ENCODE measurements at places on chromosomes 4 and X.

GRCh38 chrX:117803463-117803862 is 313.1 kb downstream of the KLHL13 start:
- DNase-seq = no peak

DNA sequence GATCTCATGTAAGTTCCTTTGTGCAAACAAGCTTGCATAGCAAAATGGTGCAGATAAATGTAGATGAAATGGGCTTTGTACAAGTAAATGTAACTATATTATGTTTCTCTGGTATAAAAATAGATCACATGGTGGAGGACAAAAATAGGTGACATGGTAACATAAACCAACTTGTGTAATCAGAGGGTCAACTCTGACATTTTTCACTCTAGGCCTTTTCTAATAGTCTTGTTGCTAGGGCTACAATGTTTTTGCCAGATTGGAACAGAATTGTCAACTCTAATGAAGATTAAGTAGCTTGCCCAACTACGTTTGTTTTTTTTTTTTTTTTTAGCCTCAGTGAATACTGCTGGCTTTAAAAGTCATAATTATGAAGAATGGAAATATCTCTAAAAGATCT is 11.5 kb downstream of the MAD2L1 start:
- no peak for DNase-seq

GRCh38 chrX:9829308-9830267 is 43.4 kb downstream of the SHROOM2 start:
- no peak for DNase-seq

DNA sequence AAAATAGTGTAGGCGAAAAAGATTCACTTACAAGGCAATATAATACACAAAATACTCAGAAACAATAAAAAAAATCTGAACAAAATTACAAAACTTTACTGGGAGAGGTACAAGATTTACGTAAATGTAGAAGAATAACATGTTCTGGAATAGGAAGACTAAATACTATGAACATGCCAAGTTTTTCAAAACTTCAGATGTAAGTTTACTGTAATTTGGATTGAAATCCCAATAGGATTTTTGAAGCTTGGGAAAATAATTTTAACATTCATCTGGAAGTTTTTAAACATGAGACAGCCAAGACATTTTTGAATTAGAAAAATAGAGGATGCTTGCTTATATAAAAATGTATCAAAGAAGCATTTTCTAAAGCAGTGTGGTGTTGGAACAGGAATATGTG is 30.5 kb upstream of the CT83 start:
- DNase-seq = no peak

DNA sequence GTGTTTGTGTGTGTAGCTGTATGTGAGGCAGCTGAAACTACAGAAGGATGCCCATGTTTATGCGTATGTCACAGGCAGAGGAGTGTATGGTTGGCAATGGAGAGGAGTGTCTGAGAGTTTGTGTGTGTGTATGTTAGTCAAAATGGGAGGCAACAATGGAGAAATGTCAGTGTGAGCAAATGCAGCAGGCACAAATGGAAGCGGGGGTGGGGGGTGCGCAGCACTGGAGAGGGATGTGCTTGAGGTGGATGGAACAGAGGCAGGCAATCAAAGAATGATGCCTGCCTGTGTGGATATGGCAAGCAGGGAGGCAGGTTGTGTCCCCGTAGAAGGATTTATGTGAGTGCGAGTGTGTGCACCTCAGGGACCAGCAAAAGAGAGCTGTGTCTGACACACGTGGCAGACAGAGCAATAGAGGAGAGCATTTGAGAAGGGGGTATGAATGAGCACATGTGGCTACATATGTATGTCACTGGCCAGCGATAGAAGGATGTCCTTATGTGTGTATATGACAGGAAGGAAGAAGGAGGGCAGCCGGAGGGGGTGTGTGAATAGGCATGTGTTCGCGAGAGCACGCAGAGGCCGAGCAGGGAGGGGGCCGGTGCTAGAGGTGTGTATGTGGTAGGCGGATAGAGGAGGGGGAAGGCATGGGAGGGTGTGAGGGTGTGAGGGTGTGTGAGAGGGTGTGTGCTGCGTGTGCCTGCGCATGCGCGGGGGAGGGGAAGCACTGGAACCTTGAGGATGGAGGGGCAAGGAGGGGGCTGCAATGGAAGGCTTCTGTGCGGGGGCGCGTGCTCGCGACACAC is 1.1 kb downstream of the PJA1 start:
- no peak for DNase-seq

- no peak for DNase-seq
Observed at GRCh38 chr4:2849267-2850152, 5.9 kb downstream of the ADD1 start.

- DNase-seq = peak; percentile 45
Observed at GRCh38 chr4:183443655-183444213, 702 bp upstream of the CDKN2AIP start.

DNA sequence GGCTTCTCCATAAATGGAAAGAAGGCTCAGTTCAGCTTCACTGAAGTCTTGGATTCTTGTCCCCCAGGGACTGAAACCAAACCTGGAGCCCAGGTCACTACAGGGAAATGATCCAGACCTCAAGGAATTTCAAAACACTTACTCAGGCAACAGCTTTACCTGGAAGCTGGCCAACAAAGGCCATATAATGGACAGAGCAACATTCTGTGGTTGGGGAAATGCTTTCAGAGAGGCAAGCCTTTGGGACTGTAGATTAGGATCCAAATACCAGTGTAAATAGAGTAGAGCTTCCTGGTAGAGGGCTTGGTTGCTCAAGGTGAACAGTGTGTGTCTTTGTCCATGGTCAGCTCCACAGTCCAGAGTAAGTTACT is 57.0 kb upstream of the PROM1 start:
- no peak for DNase-seq

DNA sequence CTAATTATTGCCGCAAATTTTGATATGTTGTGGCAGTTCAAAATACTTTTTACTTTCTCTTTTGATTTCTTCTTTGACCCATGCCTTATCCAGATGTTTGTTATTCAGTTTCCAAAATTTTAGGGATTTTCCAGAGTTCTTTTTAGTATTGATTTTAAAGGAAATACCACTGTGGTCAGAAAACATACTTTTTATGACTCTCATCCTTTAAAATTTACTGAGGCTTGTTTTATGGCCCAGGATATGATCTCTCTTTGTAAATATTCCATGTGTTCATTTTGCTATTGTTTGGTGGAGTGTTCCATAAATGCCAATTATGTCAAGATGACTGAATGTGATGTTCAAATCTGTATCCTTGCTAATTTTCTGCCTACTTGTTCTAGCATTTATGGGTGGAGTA is 272.3 kb upstream of the DIPK2B start:
- no peak for DNase-seq

DNA sequence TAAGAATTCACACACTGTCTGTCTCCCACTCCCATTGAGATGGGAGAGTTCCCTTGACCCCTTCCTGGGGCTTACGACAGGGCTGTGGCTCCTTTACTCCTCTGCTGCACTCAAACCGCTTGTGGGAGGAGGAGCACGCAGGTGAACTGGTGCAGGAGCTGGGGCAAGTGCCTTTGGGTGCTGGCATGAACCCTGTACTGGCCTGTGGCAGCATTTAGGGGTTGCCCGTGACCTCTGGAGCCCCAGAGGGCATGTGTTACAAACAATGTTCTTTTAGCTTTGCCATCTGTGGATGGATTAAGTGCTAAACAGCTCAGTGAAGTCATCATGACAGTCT is 21.8 kb upstream of the FTHL17 start:
- no peak for DNase-seq

- DNase-seq = no peak
Observed at GRCh38 chr4:24024605-24025004, 134.8 kb upstream of the PPARGC1A start.

DNA sequence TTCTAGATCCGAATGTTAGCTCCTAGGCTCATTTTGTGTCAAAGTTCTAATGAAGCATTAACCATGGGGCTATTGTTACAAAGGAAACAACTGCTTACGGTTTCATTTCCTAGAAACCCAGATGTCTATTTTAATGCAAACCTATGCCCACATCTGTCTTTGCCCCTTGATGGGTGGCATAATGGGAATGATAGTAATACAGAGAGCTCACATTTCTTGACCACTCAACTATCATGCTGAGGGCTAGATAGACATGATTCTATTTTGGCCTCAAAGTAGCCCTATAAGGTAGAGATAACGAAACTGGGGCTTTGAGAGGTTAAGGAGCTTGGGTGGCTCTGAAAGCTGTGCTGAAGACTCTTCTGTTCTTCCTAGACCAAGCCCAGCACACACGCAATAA is 1.9 kb downstream of the TLR7 start:
- no peak for DNase-seq

GRCh38 chr4:1604706-1605205 is 79.4 kb downstream of the FAM53A start:
- DNase-seq = no peak

- DNase-seq = no peak
Observed at GRCh38 chr4:139316733-139317132, 14.5 kb upstream of the NDUFC1 start.

GRCh38 chr4:159410076-159410777 is 307.3 kb downstream of the RAPGEF2 start:
- no peak for DNase-seq

DNA sequence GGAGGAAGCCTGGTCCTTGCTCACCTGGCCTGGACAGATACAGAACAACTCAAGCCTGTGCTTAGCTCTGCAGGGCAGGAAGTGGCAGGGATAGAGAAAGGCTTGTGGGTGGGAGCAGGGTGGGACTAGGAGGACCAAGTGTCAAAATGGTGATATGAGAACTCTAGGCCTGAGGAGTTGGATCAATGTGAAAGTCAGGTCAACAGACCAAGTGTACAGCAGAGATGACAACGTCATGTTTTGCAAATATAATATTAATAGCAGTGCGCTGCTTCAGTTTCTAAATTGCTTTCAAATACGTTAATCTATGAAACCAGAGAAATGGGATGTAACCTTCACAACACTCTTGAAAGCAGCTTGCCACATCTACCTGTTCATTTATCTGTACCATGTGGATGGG is 114.2 kb upstream of the MAP3K15 start:
- no peak for DNase-seq

DNA sequence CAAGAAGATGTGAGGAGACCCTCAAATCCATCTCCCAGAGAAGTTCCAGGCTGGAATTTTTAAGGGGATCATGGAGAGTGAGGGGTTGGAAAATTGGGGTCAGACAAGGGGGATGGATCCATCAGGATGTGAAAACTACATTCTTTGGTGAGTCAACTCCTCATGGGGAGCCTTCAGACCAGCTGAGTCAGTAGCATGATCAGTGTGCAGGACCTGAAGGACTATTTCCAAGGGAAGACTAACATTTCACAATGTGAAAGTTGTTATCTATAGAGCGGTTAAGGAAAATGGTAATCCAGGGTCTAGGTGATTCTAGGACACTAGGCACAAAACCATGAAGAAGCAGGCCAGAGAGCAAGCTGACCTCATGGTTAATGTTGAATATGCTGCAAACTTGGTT is 38.6 kb upstream of the CEP135 start:
- DNase-seq = no peak

- DNase-seq = no peak
Observed at GRCh38 chr4:152771741-152772533, 7.6 kb downstream of the TIGD4 start.

- no peak for DNase-seq
Observed at GRCh38 chr4:76083386-76083988, 9.0 kb downstream of the ART3 start.

DNA sequence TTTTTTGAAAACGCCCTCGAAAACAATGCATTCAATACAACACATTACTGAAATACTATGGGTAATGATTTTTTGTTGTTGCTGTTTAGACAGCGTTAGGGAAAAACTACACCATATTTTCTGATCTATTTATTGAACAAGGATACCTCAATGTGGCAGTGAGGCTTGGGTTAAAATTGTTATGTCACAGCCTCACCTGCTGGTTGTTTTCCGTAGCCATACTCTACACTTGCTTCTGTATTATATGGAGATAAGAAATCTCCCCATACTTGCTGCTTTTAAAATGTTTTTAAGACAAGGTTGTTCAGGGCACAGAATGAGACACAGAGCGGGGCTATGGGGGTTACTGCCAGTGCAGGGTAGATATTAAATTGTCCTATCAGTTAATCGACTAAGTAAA is 221.6 kb upstream of the FTHL17 start:
- no peak for DNase-seq

GRCh38 chrX:13667919-13668318 is 15.0 kb downstream of the TCEANC start:
- DNase-seq = no peak

DNA sequence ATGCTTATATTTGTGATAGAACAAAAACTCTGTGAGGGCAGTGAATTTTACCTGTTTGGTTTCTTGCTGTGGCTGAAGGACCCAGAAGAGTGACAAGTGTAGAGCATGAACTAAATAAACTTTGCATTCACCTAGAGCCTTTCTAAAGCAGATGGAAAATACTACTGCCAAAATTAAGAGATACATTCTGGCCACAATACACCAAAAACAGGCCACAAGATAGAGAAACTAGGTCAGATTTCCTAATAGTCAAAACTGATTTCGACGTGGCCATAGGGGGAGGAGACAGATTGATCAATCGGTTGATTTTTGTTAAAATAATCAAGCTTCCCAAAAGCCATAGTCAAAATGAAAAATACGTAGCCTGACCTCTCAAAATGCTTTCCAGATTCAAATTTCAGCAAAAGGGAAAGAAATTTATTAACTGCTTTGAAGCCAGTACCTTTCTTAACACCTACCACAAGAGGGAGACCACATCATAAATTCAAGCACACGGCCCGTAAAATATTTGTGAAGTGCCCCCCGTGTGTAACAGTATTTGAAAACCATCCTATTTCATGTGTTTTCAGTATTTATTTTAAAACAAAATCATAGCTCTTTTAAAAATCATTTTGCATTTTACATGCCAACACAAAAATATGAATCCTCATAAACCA is 132.4 kb downstream of the CORIN start:
- DNase-seq = no peak

- no peak for DNase-seq
Observed at GRCh38 chr4:2914256-2915126, 48.7 kb downstream of the NOP14 start.

DNA sequence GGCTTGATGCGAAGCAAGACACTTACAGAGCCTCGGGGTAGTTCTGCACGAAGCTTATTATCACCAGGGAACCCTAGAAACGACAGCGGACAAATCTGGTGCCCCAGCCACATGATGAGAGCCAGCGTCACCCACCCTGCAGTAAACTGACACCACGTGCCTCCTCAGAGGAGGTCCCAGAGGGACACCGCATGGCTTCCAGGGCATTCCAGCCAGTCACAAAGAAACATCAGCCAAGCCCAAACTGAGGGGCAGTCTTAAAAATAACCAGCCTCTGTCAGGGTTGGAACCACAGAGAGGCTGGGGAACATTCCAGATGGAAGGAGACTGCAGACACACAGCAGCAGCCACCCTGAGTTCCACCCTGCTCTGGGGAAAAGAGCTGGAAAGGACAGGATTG is 36.6 kb upstream of the HGFAC start:
- no peak for DNase-seq

DNA sequence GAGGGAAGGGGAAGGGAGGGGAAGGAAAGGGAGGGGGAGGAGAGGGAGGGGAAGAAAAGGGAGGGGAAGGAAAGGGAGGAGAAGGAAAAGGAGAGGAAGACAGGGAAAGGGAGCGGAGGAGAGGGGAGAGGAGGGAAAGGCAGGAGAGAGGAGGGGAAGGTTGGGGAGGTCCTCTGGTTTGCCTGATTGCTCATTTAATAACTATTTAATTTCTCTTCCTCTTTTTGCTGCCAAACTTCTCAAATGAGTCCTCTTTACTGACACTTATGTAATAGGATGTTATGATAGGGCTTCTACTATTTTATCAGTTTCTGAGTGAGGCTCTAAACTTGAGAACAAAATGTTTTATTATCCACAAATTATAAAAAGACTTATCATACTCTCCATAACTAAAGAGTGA is 35.4 kb upstream of the PPA2 start:
- no peak for DNase-seq

Data from substantia nigra (tissue), 51 donors.